Mammary epithelial cell (primary cell): ENCODE measurements at places on chromosomes 6 and 20.

GRCh38 chr6:15080895-15081294 is 165.0 kb upstream of the JARID2 start:
- no peak for DNase-seq

- DNase-seq: no peak
Observed at GRCh38 chr6:14810021-14810420, 435.8 kb upstream of the JARID2 start.

DNA sequence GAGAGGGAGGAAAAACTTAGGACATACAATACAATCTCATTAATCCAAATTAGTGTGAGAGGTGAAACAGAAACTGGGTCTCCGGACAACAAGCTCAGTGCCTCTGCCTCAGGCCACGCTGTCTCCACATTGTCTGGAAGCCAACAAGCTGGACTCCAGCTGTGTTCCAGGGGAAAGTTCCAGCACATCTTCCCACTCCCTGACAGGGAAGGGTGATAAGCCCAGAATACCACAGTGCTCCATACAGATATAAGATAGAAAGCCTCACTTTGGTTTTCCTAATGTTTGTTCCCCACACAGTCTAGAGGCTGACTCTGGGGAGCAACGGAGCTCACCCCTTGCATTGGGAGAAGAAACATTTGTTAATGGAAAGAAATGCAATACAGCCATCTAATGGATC is 117.1 kb upstream of the SPTLC3 start:
- DNase-seq: no peak

GRCh38 chr6:113172531-113172966 is 684.6 kb upstream of the MARCKS start:
- no peak for DNase-seq

- no peak for DNase-seq
Observed at GRCh38 chr6:30311101-30311500, 15.6 kb upstream of the TRIM39 start.

GRCh38 chr6:119536666-119537065 is 187.1 kb upstream of the MAN1A1 start:
- DNase-seq: no peak

DNA sequence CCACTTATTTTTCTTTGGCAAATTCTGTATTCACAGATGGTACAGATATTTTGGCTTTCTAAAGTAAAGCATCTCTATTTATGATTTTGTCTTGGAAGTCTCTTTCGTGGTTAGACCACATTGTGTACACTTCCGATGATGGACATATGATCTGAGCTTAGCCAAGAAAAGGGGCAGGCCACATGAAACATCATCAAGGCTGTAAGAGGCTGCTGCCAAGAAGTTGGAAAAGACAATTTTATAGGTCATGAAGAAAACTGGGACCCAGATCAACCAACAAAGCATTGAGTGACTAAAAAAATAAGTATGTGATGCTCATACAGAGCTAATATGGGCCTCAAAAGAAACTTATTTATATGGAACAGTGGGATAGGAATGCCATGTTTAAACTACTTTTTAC is 266.4 kb downstream of the HAO1 start:
- DNase-seq: peak; percentile 24

DNA sequence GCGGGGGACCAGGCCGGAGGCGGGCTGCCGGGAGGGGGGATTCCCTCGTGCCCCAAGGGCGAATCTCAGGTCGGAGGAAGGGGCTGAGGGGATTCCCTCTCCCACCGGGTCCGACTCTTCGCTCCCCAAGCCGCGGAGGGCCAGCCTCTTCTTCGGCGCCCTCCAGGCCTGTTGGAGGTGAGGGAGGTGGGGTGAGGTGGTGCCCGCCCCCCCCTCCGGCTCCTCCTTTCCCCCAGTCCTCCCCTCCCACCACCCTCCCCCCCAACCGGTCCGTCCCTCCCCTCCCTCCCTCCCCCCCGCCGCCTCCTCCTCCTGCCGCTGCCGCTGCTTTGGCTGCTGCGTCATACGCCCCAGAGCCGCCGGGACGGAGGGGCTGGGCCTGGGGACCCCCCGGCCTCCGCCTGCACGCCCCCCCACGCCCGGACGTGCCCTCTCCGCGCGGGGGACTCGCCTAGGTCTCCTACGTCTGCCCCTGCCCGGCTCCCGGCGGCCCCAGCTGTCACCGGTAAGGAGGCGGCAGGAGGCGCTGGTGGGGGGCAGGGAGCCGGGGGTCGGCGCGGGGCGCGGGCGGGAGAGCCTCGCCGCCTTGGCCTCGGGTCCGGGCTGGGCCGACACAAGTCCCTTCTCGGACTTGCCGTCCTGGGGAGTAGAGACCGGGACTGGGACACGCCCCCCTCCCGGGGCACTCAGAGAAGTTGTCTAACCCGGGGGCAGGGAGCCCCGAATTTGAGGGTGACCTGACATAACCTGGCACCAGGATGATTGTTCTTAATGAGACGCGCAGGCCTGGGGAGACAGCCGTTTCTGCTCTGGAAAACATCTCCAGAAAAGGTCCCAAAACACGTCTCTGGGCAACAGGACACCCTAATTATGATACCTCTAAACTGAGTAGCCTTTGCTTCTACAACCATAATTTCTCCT is at the start of gene PHF1:
PHF1 (plus strand) TSS at position 304 of the 921 bp plus-strand sequence. CDS start 1,250 bp downstream, outside the sequence.
- no peak for DNase-seq

DNA sequence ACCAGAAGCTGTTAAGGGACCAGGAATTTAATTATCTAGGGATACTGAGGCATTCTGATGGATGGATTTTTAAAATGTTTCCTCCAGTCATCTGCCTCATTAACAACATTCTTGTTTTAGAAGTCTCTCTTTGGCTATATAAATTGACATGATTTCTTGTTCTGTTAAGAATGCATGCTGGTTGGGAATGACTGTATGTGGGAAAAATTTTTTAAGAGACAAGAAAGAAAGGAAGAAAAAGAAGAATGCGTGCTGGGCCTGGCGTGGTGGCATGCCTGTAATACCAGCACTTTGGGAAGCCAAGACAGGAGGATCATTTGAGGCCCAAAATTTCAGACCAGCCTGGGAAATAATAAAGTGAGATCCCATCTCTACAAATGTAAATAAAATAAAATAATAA is 203.6 kb downstream of the GJA1 start:
- no peak for DNase-seq

DNA sequence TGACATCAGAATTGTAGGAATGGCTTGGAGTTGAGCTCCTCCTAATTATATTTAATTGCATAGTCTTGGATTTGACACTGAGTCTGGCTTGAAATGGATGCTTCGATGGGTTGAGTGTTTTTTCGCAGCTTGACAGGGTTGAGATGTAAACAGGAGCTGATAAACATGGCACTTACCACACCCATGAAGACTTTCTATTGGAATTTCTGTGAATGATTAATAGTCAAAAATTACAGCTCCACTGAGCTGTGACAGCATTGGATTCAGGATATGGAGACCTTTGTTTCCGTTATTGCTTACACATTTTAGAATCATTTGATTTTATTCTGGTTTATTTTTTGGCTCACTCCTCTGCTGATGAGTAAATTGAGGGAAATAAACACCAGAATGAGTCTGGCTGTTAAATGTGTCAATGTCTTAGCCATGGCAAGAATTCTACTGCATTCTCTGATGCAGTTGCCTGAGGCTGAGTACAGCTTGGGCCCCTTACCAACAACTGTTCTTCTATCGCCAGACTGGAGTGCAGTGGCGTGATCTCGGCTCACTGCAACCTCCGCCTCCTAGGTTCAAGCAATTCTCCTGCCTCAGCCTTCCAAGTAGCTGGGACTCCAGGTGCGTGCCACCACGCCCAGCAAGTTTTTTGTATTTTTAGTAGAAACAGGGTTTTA is 128.1 kb upstream of the DOK5 start:
- DNase-seq: no peak
